Mucosa of gallbladder (tissue), 1 donor: ENCODE measurements at places on chromosomes 3 and 15. TPM values are rescaled to one million over a fixed set of nuclear protein-coding genes. Genes with fewer than 3 reads are reported as not detected.

DNA sequence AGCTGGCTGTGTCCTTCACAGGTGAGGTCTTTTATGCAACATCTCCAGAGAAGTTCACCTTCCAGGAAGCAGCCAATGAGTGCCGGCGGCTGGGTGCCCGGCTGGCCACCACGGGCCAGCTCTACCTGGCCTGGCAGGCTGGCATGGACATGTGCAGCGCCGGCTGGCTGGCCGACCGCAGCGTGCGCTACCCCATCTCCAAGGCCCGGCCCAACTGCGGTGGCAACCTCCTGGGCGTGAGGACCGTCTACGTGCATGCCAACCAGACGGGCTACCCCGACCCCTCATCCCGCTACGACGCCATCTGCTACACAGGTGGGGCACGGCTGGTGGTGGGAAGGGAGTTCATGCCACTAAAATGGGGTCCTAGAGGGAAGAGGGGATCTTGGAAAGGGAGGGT lies 40.1 kb downstream of the ACAN start:
- DNase-seq, result no peak

GRCh38 chr3:106943071-106943470 lies 434.2 kb upstream of the CCDC54 start:
- DNase-seq, result no peak

DNA sequence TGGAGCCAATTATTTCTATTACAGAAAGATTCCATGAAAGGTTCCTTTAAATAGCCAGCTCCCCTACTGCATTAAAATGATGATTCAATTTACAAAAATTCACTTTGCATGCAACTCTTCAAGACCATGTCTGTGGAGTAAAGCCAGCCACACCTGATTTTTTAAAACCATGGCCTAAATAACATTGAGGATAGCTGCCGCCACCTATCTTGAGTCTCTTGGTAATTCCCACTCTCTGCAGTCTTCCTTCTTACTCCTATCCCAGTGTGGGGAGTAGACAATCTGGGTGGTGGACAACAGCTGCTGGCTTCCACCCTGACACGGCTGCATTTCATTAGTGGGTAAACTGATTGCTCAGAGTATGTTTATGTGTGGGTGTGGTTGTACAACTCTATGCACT lies 10.7 kb downstream of the LRTM1 start:
- DNase-seq, result no peak

Gene GAP43
- 1.8 TPM for total RNA-seq

DNA sequence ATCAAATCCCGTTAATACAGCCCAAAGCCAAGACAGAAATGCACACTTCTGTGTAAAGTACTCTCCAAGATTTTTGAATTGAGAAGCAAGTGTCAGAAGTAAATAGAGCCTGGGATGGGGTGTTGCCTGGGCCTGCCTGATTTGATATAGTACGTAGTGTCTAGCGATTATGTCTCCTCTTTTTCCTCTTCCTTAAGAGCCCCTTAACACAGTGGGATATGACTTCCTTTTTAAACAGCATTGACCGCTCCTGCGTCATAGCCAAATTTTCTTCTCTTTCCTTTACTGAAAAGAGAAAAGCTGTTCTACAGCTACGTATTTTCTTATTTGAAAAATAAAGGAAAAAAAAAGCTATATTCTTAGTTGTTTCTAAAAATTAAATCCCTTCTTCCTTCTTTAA lies 97.7 kb downstream of the PLCL2 start:
- DNase-seq, result no peak

Gene DUOXA2
- total RNA-seq, result 87.1 TPM

DNA sequence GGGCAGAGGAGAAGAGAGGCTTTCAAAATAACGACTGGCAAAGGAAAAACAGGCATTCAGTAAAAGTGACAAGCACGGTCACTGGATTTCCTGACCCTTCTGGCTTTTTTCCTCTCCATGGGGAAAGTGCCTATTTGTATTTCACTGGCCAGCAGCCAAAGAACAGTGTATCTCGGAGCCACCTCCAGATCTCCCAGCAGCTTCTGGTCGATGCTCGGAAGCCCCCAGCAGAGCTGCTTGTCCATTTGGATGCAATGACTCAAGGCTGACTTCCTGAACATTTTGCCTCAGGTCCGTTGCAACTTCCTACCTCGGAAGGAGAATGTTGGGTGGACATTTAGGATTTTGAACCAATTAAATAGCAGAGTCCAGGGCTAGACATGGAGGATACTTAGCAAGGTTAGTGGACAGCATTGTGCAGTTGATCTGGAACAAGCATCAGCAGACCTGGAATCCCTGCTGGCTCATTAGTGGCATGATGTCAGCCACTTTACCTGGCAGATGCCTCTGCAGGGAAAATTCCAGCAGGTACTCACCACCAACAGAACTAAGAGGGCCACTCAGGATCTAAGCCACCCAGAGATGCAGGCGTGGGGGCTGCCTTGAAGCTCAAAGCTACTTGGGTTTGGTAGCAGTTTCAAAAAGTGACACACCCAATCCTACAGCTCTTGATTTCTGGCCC lies 1.1 kb downstream of the FAM107A start:
- no peak for DNase-seq
